Heart right ventricle (tissue), 16 donors: ENCODE measurements at places on chromosomes 3 and 15. TPM values are rescaled to one million over a fixed set of nuclear protein-coding genes. Genes with fewer than 3 reads are reported as not detected.

The CRTC3 gene
- 31.5 TPM for total RNA-seq

The GP5 gene
- not detected for total RNA-seq

The FAM174B gene
- total RNA-seq = 9.5 TPM

The PDZRN3 gene
- 76.3 TPM for total RNA-seq

The TIMP4 gene
- 7.5 TPM for total RNA-seq

The ADAMTS7 gene
- total RNA-seq = 8.8 TPM

DNA sequence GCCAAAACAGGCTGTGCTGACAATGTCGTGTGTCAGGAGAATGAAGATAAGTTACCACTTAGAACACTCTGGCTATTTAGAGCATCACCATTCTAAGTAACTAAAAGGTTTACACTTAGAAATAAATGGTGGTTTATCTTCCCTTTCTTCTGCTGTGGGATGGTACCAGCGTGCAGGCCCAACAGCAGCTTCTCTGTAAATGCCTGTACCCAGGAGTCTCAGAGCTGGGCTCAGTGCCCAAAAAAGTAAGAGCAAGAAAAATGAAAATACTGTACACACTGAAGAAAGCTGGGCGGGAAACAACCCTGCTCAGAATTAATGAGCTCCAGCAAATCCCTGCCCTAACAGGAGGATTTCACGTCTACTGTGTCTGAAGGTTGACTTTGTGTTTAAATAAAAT, 206.5 kb downstream of the MFSD1 start:
- no peak for DNase-seq

DNA sequence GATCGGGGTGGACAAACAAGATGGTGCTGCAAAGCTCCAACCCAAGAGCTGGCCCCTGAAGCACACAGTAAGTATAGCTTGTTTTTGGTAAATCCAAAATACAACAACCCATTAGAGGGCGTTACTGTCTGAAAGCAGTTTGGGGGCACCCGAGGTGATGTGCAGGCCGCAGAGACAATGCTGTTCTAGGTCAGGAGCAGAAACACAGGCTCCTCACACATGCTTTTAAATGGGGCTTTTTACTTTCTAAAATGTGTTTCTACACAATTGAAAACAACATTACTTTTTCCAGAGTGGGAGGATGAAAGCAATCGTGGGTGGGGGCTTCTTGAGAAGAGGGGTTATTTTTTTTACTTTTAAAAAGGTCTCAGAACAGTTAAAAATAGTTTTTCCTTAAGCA, 1029.3 kb upstream of the CFAP20DC start:
- no peak for DNase-seq

GRCh38 chr15:63034578-63034977, 8.0 kb upstream of the TPM1 start:
- no peak for DNase-seq

DNA sequence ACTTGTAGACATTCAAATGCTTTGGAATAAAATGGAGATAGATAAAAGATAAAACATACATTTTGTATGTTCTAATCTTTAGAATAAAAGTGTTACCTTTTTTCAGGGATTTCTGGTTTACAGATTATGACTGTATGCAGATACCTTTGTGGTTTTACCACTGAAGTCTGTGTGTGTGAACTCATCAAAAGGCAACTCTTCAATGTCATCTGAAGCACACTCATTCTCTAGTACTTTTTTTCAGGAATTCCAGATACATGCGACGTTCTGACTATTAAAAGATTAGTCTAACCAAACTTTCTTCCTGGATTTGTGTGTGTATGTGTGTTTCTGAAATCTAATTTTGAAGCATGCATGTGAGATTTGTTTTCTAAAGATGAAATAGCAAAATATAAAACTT, 188.6 kb downstream of the NLGN1 start:
- no peak for DNase-seq

GRCh38 chr15:52006702-52007340, 12.2 kb upstream of the MAPK6 start:
- DNase-seq = no peak

DNA sequence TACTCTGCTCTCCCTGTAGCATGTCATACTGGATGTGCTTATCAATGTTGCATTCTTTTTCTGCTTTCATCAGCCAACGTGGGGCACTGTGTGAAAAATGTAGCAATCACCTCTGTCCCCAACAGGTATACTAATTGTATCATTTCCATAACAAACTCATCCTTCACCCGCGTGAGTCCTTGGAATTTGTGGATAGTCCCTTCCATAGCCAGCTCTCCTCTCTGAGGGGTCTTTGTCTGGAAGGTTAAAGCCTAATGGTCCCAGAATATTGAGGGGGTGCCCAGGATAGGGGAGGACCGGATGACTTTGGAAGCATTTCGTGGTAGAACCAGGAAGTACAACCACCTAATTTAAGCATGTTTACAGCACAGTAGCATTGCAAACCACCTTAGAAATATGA, 124.6 kb downstream of the FOXB1 start:
- no peak for DNase-seq

GRCh38 chr3:10556312-10556711, 50.9 kb upstream of the ATP2B2 start:
- DNase-seq = no peak

- DNase-seq = no peak
Measured at GRCh38 chr3:174440253-174440701, 418.9 kb upstream of the NAALADL2 start.

DNA sequence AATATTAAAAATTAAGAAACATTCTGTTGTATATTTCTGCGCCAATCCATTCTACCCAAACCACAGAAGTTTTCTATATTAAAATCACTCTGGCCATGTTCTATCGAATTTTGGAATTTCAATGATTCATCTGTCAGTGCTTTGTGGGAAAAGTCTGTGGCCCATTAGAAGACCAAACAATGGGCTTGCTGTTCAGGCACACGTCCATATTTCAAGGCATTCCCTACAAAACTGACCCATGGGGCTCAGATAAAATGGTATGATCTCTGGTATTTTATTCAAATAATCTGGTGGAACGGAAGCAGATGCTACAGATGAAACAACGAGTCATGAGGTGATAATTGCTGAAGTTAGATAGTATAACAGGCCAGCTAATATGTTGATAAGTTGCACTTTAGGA, 12.4 kb downstream of the NPHP3 start:
- no peak for DNase-seq

DNA sequence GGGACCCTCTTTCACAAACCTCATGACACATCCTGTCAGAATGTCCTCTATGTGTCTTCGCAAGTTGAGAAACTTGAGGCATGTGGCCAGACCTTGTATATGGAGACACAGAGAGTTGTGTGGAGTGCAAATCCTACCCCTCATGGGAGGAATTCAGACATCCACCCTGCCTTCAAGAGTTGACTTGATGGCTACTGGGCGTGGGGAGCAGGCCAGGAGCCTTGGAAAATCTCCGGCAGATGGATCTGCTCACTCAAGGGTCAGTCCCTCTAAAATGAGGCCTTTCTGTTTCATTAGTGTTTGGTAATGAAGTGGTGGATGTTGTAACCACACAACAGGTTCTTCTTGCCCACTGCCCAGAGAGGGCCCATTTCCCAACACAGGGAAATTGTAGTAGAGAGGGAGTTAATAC, 79.0 kb downstream of the ASB7 start:
- DNase-seq = no peak

DNA sequence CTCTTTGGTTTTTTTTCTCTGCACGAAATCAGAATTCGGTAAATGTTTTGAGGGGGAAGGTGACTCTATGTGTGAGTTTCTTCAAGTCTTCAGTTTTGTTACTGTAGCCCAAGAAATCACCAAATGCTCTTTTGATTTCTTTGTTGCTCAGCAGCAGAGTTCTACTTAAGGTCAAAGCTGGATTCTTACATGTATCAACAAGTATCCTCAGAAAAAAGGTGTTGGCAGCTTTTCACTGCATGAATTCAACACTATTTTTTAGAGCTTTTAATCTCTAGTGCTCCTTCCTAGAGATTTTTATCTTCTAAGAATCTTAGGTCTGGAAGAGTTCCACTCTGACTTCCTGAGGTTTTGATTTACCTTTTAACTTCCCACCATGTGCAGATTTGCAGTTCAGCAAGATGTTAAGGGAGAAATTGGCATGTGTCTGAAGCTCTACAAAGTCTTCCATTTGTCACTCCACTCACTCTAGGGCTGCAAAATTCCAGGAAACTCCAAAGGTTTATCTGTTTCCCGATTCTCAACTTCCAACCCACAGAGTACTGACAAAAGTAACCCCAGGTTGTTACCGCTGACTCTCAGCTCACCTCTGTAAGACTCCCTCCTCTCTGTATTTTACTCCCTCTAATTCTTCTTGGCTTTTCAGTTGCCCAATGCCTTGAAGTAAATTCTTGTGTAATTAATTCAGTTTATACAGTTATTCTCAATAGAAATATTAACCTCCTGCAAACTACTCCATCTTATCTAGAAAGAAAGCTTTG, 13.3 kb upstream of the CD200 start:
- no peak for DNase-seq

- DNase-seq = no peak
Measured at GRCh38 chr3:16252243-16252978, 12.3 kb downstream of the DPH3 start.

- DNase-seq = peak; percentile 63
Measured at GRCh38 chr15:88894348-88894818, 961 bp downstream of the HAPLN3 start.

- no peak for DNase-seq
Measured at GRCh38 chr15:96700555-96700954, 370.1 kb downstream of the NR2F2 start.

DNA sequence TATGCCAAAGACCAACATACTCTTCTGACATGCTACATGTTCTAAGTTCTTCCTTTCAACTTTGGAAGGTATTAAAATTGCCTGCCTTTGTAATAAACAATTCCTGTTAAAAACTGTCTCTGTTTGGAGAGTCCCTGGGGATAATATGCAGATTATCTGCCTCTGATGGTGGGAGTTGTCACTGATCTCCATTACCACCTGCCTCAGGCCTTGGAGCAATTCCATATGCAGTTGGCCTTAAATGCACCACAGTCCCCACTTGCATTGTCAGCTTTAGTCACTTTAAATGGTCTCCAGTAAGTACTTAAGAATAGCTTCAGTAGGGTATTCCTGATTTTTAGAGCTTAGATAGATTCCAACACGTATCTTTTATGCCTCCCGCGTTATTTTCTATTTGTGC, 121.1 kb upstream of the GOLIM4 start:
- DNase-seq = no peak

GRCh38 chr3:52183786-52184445, 14.0 kb upstream of the ALAS1 start:
- DNase-seq = peak; percentile 45

- DNase-seq = no peak
Measured at GRCh38 chr3:57943525-57944495, 64.4 kb upstream of the FLNB start.

GRCh38 chr3:130783629-130784028, 37.0 kb upstream of the PIK3R4 start:
- no peak for DNase-seq

- no peak for DNase-seq
Measured at GRCh38 chr3:15894382-15894781, 96.6 kb upstream of the ANKRD28 start.

GRCh38 chr3:123378409-123378915, 70.4 kb downstream of the ADCY5 start:
- no peak for DNase-seq

GRCh38 chr3:78906930-78907329, 860.9 kb downstream of the ROBO1 start:
- no peak for DNase-seq

DNA sequence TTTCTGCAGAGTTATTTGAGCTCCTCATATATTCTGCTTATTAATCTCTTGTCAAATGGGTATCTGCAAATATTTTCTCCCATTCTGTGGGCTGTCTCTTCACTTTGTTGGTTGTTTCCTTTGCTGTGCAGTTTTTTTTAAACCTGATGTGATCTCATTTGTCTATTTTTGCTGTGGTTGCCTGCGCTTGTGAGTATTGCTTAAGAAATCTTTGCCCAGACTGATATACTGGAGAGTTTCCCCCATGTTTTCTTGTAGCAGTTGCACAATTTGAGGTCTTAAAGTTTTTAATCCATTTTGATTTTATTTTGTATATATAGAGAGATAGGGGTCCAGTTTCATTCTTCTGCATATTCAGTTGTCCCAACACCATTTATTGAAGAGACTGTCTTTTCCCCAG, 102.3 kb downstream of the POLQ start:
- no peak for DNase-seq

DNA sequence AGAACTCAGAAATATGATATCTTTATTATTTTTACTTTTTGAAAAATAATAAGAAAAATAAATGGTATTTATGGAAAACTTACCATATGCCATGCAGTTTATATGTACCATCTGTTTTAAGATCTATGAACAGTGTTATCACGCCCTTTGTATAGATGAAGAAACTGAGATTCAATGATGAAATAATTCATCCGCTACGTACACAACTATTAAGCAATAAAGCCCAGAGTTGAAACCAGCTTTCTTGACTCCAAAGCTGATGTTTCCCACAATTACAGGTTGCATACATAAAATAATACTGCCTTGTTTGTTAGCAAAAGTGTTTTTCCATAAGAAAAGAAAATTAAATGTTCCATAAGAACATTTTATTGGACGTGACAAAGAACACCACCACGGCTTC, 67.2 kb upstream of the BCL6 start:
- no peak for DNase-seq

- DNase-seq = no peak
Measured at GRCh38 chr3:15015456-15015855, 49.7 kb downstream of the MRPS25 start.

DNA sequence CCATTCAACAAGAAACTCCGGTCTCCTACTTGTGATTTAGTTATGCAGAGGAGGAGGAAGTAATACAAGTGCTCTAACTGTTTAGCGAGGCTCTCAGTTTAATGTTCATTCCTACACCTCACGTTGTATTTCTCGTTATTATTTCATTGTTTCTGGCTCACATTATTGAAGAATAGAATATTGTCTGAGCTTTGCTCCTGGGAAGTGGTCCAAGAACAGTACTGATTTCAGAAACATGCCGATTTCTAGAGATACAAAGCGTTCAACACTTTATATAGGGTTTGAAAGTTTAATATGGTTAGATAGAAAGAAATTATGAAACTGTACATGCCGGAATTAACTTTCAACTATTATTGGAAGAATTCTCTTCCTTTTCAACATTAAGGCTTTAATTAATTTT, 1145.5 kb downstream of the TBL1XR1 start:
- DNase-seq = no peak

DNA sequence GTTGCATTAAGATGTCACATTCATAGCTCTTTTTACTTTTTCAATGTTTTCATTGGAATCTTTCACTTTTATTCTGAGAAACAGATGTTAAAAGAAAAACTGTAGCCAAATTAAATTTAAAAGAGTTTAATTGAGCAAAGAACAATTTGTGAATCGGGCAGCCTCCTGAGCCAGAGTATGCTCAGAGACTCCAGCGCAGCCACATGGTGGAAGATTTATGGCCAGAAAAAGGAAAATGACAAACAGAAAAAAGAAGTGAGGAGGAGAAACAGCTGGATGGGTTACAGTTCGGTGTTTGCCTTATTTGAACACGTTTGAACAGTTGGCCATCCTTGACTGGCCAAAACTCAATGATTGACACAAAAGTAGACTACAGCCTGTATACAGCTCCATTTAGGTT, 33.8 kb upstream of the RAB11A start:
- no peak for DNase-seq

DNA sequence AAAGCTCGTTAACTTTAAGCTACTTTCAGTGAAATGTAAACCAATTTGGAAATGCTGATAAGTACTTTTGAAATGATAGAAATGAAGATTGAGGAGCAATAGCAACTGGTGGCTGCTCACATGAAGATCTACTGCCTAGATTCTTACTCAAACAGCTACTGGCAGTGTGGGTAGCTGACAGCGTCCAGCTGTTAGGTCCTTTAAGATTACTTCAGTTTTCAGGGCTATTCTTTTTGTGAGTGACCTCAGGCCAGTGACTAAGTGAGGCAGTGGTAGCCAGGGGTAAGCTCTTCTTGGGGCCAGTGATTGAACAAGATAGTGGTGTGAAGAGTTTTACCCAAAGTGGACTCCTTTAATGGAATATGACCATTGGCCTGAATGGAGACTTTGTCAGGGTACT, 41.3 kb downstream of the NECTIN3 start:
- DNase-seq = no peak
